ENCODE measurements at places on chromosomes 12 and 14. TPM values are rescaled to one million over a fixed set of nuclear protein-coding genes. Genes with fewer than 3 reads are reported as not detected.

The KLRC4 gene
- not detected for total RNA-seq

The CDC42BPB gene
- 175 TPM for total RNA-seq

The FBXO34 gene
- 26.3 TPM for total RNA-seq

The PRB4 gene
- not detected for total RNA-seq

All from smooth muscle cell of the umbilical artery (primary cell).